SK-N-SH (cell line): ENCODE measurements at places on chromosomes 13 and 19.

DNA sequence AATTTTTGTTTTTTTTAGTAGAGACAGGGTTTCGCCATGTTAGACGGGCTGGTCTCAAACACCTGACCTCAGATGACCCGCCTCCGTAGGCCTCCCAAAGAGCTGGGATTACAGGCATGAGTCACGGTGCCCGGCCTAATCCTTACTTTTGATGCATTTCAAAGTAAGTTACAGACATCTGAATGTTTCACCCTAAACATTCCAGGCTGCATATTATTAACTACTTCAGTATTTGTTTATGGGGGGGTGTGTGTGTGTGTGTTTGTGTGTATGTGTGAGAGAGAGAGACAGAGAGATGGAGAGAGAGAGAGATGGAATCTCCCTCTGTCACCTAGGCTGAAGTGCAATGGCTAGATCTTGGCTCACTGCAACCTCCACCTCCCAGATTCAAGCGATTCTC, 13.1 kb downstream of the SULT2B1 start:
- DNase-seq: no peak

- no peak for DNase-seq
Measured at GRCh38 chr19:47704024-47704423, 9.2 kb upstream of the EHD2 start.

- no peak for DNase-seq
Measured at GRCh38 chr13:51688937-51689662, 104.8 kb downstream of the WDFY2 start.

GRCh38 chr19:2740314-2740656, 468 bp upstream of the SLC39A3 start:
- no peak for DNase-seq

DNA sequence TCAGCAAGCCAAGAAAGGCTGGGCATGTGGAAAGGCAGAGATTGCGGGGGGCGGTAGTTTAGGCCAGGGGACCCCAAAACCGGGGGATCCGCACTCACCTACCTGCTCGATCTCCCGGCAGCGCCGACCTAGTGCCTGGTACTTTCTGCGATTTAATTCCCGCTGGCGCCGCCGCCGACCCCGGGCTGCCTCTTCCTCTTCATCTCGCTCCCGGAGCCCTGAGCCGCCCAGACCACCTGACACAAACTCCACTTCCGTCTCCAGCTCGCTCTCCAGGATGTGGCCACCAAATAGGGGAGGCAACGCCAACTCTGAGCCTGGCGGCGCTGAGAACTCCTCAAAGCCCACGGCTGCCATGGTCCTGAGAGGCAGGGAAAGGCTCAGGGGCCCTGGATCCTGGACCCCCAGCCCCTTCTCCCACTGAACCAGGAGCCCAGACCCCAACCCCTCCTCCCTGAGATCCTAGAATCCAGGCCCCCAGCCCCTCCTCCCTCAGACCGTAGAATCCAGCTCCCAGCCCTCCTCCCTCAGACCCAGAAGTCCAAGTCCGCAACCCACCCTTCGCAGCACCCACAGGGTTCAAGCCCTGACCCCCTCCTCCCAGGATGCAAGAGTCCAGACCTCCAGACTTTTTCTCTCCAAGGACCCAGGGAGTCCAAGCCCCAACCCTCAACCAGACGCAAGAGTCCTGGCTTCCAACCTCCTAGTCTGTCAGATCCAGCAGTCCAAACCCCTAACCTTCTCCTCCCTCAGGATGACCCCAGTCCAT, 933 bp downstream of the TFPT start:
- DNase-seq: peak; percentile 52

DNA sequence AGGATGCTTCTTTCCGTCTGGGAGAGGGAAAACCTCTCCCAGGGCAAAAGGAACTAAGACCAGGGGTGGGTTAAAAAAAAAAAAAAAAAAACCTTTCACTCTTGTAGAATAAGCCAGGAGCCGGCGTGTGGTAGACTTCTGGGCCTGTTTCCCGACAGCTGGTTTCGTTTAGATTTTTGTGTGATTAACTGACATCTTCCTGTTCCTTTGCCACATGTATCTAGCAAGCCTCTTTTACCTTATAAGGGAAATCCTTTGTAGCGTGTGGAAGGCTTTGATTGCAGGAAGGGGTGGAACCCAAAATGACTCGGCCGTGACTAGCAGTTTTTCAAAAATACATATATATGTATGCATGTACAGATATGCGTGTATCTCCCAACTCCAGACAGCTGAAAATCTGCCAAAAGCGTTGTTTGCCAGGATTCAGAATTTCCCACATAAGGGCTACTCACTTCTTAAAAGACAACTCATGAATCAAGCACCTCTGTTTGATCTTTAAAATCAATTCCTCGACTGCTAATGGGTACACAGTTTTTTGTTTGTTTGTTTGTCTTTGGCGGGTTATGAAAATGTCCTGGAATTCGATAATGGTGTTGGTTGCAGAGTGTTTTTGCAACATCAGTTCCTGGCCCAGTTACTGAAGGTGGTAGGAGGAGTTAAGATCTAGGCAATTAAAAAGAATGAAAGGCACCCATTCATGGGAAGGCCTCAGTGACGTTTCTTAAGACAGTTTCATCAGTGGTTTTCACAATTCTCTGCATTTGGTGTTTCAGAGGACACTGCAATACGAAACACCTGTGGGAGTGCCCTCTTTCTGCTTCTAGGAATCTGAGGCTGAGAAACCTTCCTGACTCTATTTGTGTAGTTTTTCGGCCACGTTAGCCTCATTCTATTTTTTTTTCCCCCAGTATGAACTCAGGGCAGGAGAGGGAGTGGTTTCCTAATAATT, 2.7 kb downstream of the TPM4 start:
- DNase-seq: peak; percentile 68

DNA sequence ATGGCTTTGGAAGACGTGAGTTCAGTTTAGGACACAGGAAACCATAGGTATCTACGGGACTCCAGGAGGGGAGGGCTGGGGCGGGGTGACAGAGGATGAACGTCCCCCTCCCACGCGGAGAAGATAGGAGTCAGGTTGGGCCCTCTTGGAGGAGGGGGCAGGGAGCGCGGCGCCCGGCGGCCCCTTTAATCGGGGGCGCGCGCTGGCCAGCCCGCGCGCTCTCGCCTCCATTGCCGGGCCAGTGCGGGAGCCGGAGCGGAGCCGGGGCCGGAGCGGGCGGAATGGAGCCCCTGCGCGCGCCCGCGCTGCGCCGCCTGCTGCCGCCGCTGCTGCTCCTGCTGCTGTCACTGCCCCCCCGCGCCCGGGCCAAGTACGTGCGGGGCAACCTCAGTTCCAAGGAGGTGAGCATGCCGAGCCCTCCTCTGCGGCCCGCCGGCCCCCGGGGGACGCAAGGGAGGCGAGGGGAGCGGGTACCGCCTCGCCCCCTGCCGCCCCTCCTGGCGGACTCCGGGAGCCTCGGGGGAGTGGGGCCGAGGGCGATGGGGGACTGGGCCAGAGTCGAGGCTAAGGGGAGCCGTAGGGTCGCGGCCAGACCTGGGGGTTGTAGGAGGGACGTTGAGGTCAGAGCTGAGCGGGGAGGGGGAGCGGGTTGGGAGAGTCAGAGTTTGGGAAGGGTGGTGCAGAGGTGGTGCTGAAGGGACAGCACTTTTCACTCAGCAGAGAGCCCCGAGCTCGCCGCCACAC, at the start of gene TMEM145:
Gene TMEM145 (plus strand): TSS at position 214 of the 744 bp plus-strand sequence. CDS start 68 bp downstream, at position 282.
- peak; percentile 97 for DNase-seq

GRCh38 chr13:26344980-26345379, 91.1 kb downstream of the CDK8 start:
- DNase-seq: no peak

- DNase-seq: no peak
Measured at GRCh38 chr13:42544246-42544926, 29.6 kb upstream of the TNFSF11 start.

GRCh38 chr19:37931881-37932655, 25.1 kb downstream of the SIPA1L3 start:
- DNase-seq: no peak

DNA sequence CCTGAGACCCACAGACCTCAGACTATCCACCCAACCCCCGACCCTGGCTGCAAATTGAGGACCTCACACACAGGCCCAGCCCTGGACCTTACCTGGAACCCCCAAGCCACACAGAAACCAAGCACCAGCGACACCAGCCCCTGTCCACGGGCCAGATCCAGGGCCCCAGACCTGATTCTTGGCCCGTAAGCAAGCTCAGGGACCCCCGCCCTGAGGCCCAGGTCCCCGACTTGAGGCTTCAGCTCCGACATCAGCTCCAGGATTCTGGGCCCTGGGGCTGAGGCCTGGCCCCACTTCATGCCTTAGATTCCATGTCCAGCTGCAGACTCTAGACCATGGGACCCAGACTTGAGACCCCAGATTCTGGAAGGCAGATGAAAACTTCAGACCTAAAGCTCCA, 6.3 kb downstream of the TTYH1 start:
- DNase-seq: no peak
